ENCODE measurements at places on chromosomes 5 and 9.

DNA sequence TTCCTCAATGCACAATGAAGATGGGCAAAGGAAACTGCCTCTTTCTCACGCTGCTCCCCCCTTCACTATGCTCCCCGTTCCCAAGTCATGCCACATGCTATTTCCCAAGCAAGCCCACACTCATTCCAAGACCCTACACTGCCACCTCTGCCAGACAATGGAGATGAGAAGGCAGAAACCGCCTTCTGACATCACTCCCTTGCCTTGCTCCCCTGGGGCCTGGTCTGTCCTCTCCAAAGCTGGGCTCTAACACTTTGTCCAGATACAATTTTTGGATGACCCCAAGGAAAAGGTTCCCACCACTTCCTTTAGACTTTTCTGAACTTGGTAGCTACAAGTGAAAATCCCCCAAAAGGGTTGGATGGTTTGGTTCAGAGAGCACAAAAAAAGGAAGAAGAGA is 7.2 kb upstream of the ADRA1B start:
- H3K4me1 ChIP-seq: no peaks in the 10 kb centered on the region
- H3K27me3 ChIP-seq: no peaks in the 10 kb centered on the region
- no peak for DNase-seq
- H3K4me3 ChIP-seq: no peak overlapping the region
- H3K36me3 ChIP-seq: no peaks in the 10 kb centered on the region

- no peaks in the 10 kb centered on the region for H3K36me3 ChIP-seq
- no peak overlapping the region for H3K27ac ChIP-seq
- H3K4me3 ChIP-seq: no peak overlapping the region
- DNase-seq: no peak
- H3K27me3 ChIP-seq: no peaks in the 10 kb centered on the region
Measured at GRCh38 chr5:179534431-179534830, 15.9 kb upstream of the RUFY1 start.

GRCh38 chr5:79934681-79935080 is 56.4 kb downstream of the MTX3 start:
- no peak overlapping the region for H3K4me3 ChIP-seq
- no peaks in the 10 kb centered on the region for H3K36me3 ChIP-seq
- H3K27ac ChIP-seq: no peak overlapping the region
- peaks cover 8% of the 10 kb centered on the region for H3K4me1 ChIP-seq

- DNase-seq: no peak
- H3K36me3 ChIP-seq: no peaks in the 10 kb centered on the region
- no peak overlapping the region for H3K27ac ChIP-seq
- H3K27me3 ChIP-seq: no peaks in the 10 kb centered on the region
- no peak overlapping the region for H3K4me3 ChIP-seq
Measured at GRCh38 chr5:9233712-9234111, 312.2 kb downstream of the SEMA5A start.

DNA sequence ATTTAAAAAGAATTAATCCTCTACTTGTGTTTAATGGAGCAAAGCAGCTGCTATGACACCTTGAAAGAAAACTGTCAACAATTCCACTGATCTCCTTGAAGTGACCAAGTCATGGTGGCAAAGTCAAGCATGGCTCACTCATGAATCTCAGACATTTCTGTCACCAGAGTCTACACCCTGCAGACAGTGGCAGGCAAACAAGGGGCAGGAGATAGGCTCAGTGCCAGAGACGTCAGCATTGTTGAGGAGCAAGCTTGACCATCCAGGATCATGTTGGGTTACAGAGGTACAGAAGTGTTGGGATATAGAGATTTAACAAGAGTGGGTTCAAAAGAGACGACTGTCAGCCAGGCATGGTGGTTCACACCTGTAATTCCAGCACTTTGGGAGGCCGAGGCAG is 16.1 kb upstream of the VPS13A start:
- H3K4me1 ChIP-seq: no peaks in the 10 kb centered on the region
- no peaks in the 10 kb centered on the region for H3K36me3 ChIP-seq
- H3K27me3 ChIP-seq: no peaks in the 10 kb centered on the region
- H3K27ac ChIP-seq: no peak overlapping the region
- DNase-seq: no peak

DNA sequence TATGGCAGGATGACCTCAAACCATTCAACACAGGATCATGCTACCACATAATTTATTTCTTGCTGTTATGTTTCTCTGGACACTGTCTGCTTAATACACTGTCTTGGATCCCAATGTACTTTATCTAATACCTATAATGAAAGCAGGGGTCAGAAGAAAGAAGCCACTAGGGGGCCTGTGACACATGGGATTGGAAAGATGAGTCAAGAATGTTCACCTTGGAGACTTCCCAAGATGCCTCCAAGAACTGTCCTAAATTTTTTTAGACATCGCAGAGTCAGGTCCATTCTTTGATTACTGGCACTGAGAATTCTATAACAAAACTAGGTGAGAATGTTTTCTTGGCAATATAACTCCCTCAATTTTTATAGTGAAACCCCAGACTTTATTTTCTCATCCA is 305.8 kb upstream of the SMARCA2 start:
- H3K27ac ChIP-seq: no peak overlapping the region
- no peaks in the 10 kb centered on the region for H3K4me1 ChIP-seq
- DNase-seq: no peak
- H3K27me3 ChIP-seq: no peaks in the 10 kb centered on the region

- no peak overlapping the region for H3K4me3 ChIP-seq
- H3K27ac ChIP-seq: no peak overlapping the region
- DNase-seq: no peak
- H3K27me3 ChIP-seq: no peaks in the 10 kb centered on the region
- no peaks in the 10 kb centered on the region for H3K4me1 ChIP-seq
Measured at GRCh38 chr9:115543511-115543910, 425.6 kb upstream of the TNC start.

- no peaks in the 10 kb centered on the region for H3K27me3 ChIP-seq
- H3K27ac ChIP-seq: no peak overlapping the region
- H3K4me3 ChIP-seq: no peak overlapping the region
- DNase-seq: no peak
- H3K36me3 ChIP-seq: no peaks in the 10 kb centered on the region
- H3K4me1 ChIP-seq: no peaks in the 10 kb centered on the region
Measured at GRCh38 chr5:175274171-175274570, 169.8 kb downstream of the DRD1 start.

GRCh38 chr9:21357479-21358460 is 7.1 kb upstream of the IFNA6 start:
- H3K36me3 ChIP-seq: no peaks in the 10 kb centered on the region
- H3K27ac ChIP-seq: no peak overlapping the region
- peaks cover 5% of the 10 kb centered on the region for H3K27me3 ChIP-seq
- DNase-seq: no peak
- no peak overlapping the region for H3K4me3 ChIP-seq

- no peaks in the 10 kb centered on the region for H3K36me3 ChIP-seq
- peak overlapping the region; percentile 81 for H3K27ac ChIP-seq
- peaks cover 100% of the 10 kb centered on the region for H3K4me1 ChIP-seq
- no peak overlapping the region for H3K4me3 ChIP-seq
- H3K27me3 ChIP-seq: no peaks in the 10 kb centered on the region
- DNase-seq: no peak
Measured at GRCh38 chr5:151674626-151675610, 11.8 kb downstream of the SPARC start.

- no peak overlapping the region for H3K27ac ChIP-seq
- peaks cover 52% of the 10 kb centered on the region for H3K27me3 ChIP-seq
- peaks cover 13% of the 10 kb centered on the region for H3K4me1 ChIP-seq
- no peak for DNase-seq
- H3K4me3 ChIP-seq: no peak overlapping the region
- no peaks in the 10 kb centered on the region for H3K36me3 ChIP-seq
Measured at GRCh38 chr9:133579601-133580418, 29.4 kb downstream of the FAM163B start.

DNA sequence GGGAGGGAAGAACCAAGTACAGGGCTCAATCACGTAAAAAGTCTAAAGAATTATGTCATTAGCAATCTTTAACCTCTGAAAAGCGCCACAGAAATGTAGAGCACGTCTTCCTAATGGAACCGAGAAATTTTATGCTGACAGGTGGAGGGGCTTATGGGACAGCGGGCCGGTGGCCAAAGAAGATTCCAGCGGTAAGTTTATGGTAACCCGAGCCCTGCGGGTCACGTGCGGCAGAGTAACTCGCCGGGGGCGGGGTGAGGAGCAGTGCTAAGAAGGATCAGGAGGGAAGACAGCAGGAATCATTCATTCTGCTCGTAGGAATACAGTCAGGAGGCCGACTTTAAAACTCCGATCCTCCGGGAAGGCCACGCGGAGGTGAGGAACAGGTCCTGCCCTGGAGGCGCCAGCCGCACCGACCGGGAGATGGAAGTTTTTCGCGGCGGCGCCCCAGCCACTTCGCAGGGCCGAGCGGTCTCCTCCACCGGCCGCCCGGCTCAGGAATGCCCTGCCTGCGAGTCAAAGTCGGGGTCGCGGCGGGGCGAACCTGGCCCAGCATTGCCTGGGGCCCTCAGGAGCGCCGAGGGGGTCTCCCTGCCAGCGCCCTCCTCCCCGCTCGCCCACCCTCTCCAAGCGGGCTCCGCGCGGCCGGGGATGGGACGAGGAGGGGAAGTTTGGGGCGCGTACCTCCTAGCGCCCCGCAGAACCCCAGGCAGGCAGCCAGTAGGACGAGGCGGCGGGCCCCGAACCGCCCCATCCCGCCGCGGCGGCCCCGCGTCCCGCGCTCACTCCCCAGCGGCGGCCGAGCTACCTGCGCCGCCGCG is 101.8 kb downstream of the ESM1 start:
- H3K27ac ChIP-seq: no peak overlapping the region
- DNase-seq: no peak
- peaks cover 6% of the 10 kb centered on the region for H3K4me1 ChIP-seq

DNA sequence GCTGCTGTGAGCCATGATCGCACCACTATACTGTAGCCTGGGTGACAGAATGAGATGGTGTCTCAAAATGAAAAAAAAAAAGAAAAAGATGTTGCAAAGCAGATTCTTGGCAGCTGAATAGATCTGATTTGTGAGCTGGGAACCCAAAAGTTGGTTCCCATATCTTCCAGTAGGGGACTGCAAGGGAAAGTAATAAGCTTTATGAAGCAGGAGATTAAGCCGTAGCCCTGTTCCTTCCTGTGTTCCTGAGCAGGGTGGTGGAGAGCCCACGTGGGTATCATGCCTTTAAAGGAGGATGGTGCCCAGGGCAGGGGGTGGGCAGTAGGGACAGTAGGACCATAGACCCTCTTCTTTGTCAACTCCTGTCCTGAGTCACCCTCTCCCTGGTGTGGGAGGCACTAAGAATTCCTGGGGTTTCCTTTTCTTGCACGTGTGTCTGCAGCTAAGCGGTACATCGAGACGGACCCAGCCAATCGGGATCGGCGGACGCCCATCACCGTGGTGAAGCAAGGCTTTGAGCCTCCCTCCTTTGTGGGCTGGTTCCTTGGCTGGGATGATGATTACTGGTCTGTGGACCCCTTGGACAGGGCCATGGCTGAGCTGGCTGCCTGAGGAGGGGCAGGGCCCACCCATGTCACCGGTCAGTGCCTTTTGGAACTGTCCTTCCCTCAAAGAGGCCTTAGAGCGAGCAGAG is 37.9 kb downstream of the STOM start:
- no peak for DNase-seq
- H3K27me3 ChIP-seq: no peaks in the 10 kb centered on the region
- no peak overlapping the region for H3K4me3 ChIP-seq

- peak overlapping the region; percentile 66 for H3K4me3 ChIP-seq
- H3K27me3 ChIP-seq: peaks cover 56% of the 10 kb centered on the region
- peak overlapping the region; percentile 60 for H3K27ac ChIP-seq
- H3K36me3 ChIP-seq: no peaks in the 10 kb centered on the region
- DNase-seq: no peak
- H3K4me1 ChIP-seq: peaks cover 6% of the 10 kb centered on the region
Measured at GRCh38 chr9:131275332-131276093, 797 bp downstream of the FAM78A start.

DNA sequence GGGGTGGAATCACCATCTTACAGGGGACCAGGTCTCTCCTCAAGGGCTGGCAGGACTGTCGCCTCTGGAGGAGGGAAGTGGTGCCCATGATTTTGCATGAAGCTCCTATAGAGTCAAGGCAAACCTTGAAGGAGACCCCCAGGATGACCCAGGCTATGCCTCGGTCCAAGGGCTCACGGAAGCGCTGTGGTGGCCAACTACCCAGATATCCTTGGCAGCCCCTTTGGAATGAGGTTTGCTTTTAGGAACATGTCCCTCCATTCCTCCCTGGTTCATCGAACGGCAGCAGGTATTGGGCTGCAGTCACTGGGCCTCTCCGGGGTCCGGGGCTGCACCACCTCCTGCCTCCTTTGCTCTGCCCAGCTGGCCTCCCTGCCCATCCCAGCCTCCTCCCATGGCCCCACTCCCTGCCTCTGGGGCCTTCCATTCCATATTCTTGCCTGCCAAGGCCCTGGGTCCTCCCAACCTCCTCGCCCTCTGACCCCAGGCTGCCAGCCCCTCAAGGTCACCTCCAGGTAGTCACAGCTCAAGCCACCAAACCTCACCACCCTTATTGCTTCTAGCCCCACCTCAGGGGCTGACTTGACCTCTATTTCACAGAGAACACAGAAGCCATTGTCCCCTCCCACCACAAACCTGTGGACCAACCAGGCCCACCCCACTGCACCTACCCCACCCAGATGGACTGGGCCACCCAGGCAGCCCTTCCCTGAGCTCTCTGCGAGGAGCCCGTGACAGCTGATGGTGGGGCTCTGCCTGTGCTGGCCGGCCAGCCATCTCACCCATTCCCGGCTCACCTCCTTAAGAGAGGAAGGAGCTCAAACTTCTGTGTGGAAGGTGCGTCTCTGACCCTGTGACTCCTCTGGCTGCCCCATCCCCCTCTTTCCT is 3.6 kb upstream of the IL3 start:
- DNase-seq: no peak
- no peak overlapping the region for H3K4me3 ChIP-seq
- no peak overlapping the region for H3K27ac ChIP-seq

Data from esophagus squamous epithelium (tissue), 5 donors.